CD4-positive, alpha-beta T cell treated with Interleukin-15 for 1 hour (primary cell): ENCODE measurements at places on chromosomes 6 and 20.

DNA sequence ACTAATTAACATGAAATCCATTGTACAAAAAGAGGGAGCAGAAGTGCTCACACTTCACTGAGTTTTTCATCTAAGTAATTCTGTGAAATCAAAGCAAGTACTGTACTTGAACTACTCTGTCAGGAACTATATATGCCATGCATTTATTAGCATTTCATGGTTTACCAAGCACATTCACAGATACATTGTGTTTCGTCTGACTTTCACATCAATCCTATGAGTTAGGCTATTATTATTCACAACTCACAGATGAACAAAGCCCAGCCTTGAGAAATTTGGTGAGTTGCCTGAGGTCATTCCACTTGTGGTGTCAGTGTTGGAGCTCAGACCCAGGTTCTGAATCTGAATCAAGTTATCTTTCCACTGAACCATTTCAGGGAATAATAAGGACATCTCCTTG, 33.7 kb upstream of the TENT5A start:
- no peak for DNase-seq

DNA sequence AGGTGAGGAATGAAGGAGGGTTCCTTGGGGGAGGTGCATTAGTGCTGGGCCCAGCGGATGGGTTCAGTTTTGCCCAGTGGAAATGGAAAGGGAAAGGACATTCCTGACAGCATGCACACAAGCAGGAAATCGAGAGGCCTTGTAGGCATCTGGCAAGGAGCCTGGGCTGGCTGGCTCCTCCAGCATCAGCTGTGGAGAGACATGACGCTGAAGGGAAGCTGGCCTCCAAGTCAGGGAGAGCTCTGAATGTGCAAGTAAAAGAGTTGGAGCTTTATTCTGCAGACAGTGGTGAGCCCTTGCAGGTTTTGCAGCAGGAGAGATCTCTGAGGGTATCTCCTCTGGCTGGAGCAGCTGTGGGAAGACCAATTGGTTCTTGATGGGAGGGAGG, 154.3 kb downstream of the MRPL14 start:
- DNase-seq: no peak

- peak; percentile 94 for DNase-seq
Measured at GRCh38 chr6:137707590-137708360, 159.3 kb upstream of the TNFAIP3 start.

- DNase-seq: no peak
Measured at GRCh38 chr6:125169058-125169457, 15.5 kb downstream of the TPD52L1 start.

DNA sequence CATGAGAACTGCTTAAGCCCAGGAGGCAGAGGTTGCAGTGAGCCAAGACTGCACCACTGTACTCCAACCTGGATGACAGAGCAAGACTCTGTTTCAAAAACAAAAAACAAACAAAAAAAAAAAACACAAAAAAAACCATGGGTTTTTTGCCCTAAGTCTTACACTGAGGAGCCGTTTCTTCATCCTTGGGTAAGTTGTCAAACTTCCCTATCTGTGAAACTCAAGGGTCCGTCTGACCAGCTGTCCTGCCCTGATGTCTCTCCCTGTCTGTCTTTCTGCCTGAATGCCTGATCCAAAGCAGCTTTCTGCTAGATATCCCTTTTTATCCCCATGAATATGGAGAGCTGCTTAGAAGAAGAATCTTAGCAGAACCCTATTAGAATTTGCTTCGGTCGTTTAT, 41.3 kb upstream of the CLDN20 start:
- no peak for DNase-seq

DNA sequence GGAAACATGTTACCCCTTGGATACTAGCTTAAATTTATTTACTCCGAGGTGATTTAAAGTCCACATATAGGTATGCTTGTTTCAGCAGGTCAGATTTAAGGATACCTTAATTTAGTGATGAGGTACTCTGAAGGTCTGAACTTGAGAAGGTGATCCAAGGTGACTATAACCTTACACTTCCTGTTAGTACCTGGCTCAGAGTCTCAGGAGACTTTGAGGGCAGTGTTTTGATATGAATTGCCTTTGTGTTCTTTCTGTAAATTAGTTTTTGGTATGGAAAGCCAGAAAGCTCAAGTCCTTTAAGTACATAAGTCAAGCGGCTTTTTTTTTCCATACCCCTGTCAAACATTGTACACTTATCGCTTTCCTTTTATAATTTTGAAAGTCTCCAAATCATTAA, 489.0 kb downstream of the CDKAL1 start:
- no peak for DNase-seq

DNA sequence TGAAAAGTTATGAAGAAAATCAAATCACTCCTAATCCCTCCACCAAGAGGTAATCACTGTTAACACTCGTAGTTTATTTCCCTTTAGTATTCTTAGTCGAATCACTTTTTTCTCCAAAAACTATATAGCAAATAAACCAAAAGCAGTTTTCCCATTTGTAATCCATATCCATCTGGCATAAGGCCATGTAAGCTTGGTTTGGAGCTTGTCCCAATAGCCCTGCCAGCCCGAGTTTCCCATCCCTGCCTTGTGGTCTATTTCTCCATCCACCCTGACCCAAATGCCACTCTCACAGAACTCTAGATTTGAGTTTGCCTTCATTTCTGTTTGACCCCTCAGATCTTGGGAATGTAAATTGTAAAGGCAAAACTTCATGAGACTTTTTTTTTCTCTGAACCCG, 71.8 kb upstream of the DSP start:
- DNase-seq: no peak

GRCh38 chr6:163491737-163492300, 77.3 kb downstream of the QKI start:
- no peak for DNase-seq

DNA sequence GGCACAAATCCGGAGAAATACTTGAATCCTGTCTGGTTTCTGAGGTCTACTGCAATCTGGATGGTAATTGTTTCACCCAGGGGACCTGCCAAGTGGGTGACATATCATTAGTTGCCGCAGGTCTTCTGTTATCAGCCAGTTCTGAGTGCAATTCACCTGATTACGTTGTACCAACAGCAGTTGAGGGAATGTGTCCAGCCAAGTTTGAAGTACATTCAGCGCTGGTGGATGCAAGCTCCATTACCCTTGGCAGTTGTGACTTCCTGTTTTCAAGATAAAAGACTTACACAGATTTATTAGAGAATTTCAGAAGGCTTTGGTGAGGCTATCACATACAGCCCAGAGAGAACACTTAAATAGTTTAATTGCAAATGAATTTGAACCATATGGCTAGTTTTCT, 42.8 kb downstream of the FNDC1 start:
- DNase-seq: no peak

- DNase-seq: no peak
Measured at GRCh38 chr6:155147958-155148663, 115.7 kb upstream of the CLDN20 start.
